Fibroblast of lung (primary cell): ENCODE measurements at places on chromosomes 11 and 22.

- no peak for DNase-seq
Observed at GRCh38 chr11:111776398-111777093, 10.4 kb upstream of the PPP2R1B start.

- no peak for DNase-seq
Observed at GRCh38 chr11:3722100-3722499, 50.9 kb upstream of the CHRNA10 start.

- DNase-seq, result no peak
Observed at GRCh38 chr11:36392196-36392595, 96.1 kb downstream of the PRR5L start.

DNA sequence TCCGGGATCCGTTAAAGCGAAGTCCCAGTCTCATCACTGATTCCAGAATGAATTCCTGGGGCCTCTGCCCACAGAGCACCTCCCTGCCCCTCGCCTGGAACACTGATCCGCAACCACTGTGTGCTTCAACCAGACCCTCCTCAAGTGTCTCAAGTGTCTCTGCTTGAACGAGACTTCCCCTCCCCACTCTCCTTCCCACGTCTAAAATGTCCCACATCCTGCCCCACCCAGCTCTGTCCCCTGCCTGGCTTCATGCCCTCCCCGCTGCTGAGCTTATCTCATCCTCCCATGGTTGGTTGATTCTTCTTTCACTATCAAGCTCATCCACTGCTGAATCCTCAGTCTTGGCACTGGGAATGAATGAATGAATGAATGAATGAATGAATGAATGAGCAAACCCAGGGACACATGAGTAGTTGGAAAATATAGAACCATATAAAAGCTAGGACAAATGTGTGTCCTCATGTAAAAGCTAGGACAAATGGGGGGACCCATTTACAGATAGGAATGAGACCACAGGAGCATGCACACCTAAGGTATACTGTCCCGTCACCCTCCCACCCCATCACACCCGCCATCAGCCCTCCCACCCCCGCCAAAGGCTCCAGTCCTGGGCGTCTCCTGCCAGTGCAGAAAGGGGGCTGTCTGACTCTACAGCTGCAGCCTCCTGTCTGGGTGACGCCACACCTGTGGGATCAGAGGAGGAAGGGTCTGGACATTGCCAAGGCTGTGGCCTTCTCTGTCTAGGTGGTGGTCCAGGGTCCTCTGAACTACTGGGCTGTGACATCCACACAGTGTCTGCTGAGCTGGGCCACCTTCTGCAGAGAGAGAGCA is 71.4 kb upstream of the LINC01488 start:
- no peak for DNase-seq

DNA sequence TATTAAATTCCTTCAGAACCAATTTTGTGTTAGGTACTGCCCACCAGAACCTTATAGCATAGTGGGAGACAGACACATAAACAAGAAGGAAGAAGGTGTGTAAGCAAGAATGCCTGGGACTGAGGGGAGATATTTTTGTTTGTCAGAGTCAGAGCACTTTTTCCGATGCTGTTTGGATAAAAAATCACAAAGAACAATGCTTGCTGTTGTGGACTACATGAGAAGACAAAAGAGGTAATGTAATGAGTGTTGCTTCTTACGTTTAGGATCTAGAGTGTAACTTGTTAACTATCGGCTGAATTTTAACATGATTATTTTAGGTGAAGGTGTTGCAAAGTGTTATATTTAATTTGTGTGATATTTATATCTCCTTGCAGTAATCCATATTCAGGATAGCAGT is 84.9 kb downstream of the ATM start:
- DNase-seq, result no peak

GRCh38 chr22:27877501-27877900 is 41.6 kb downstream of the PITPNB start:
- DNase-seq, result peak; percentile 34

- DNase-seq, result peak; percentile 48
Observed at GRCh38 chr11:65438257-65439151, 15.9 kb downstream of the NEAT1 start.

DNA sequence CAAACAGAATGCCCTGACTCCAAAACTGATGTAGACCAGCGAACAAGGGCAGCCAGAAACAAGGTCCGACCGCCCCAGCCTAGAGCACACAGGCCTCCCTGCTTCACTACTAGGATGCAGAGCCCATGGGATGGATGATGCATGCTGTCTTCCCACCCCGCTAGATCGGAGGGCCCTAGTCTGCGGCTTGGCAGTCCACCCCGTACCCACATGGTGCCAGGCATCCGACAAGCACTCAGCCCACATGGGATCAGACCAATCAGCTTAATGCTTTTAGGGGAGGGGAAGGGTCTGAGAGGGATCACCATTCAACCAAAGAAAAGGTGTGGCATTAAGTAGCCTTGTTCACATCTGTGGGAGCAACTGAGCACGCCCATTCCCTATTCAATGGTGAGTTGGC is 30.6 kb downstream of the PISD start:
- DNase-seq, result no peak

DNA sequence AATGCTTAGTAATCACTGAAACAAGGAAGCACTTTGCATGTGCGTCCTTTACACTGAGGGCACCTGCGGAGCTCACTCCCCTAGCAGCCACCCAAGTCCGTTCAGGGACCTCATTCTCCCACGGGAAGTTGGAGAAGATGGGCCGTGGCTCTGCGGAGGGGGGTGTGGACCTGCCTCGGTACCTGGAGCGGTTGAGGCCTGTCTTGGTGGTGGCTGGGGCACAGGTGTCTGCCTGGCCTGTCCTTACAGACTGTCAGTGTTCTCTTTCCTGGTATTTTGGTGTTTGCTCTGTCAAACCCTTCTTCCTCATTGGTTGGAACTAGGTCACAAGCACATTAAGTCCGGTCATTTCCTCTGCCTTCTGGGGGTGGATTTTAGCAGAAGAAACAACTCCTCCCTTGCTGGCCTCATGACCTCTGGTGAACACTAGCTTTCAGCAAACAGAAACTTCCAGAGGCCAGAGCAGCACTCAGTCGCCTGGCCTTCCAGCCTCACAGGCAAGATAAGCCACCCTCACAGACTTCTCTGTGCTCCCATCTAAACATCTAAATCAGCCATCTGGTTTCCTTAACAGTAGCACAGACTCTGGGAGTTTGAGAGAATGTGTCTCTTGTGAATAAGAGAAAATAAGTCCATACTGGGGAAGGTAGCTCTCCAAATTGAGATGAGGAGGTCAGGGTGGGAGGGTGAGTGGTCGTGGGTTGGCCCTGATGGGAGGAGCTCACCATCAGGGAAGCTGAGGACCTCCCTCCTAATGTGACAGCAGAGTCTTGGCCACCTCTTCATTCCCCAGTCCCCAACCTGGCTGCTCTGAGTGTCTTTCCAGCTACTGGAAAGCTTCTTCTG is 8.6 kb downstream of the SNAP29 start:
- DNase-seq, result no peak

GRCh38 chr11:77267962-77268361 is 33.5 kb downstream of the GDPD4 start:
- DNase-seq, result peak; percentile 74

DNA sequence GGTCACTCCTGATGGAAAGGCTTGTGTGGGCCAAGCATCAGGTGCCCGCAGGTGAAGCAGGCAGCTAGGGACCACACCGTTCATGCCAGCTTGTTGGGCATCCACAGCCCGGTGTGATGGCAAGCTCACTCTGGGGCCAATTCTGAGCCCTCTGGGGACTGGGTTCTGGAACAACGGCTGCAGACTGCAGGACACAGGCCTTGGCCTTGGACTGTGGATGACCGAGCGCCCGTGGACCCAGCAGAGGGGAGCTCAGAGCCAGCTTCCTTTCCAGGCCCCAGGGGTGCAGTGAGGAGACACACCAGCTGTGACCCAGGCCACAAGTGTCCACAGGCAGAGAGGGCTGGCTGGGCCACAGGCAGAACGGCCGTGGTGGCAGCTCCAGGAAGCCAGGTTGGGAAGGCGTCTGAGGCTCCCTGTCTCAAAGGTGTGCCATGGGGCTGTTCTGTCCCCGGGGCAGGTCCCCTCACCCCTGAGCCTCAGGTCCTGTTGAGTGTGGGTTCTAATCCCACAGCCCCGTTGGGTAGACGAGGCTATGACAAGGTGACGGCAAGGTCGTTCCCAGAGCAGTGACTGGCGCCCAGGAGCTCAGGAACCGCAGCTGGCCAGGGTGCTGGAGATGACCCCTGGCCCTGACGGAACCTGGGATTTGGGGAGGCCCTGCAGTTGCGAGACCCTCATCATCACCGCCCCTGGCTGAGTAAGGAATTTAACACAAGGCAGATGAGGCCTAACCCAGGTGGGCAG is 1079.4 kb downstream of the BRD1 start:
- no peak for DNase-seq

DNA sequence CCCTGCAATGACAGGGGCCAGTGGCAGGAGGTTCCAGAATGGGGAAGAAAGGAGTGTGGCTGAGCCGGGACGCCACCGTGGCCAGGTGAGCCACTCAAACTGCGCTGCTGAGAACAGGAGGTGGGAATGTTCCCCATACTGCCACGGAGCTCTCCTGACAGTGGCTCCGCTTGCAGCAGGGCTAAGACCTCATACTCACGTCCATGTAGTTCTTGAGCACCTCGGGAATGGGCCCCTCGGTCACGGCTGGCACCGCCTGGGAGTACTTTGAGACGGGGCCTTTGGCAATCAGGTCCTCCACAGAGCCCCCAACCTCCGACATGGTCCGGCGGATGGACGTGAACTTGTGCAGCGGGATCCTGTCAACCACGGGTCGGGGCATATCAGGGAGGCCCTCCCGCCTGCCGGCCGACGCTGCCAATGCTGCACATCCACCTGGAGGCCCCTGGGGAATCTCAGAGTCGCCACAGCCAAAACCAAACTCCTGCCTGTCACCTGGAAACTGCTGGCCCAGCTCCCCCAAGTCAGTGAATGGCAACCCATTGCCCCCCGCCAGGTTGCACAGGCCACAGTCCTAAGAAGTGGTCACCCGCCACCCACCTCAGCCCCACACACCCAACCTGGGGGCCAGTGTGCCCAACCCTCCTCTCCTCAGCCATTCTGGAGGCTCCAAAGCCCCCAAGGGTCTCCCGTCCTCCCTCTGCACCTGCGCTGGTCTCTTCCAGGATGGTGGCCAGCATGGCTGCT is 2.4 kb downstream of the CTSD start:
- DNase-seq, result no peak

DNA sequence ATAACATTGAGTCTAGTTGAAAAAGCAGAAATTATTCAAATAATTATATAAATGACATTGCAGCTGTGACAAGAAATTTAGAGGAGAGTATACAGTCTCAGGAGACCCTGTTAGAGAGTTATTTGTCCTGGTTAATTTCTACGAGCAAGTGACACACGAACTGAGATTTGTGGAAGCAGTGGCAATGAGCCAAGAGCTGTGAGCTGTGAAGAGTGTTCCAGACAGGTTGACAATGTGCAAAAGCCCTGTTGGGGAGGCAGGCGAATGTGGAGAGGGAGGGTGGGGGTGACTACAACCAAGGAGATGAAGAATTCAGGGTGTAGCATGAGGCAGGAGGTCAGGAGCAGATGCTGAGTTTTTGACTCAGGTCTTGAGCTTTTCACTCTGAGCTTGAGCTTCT is 620.2 kb upstream of the TENM4 start:
- DNase-seq, result no peak
